Upper lobe of right lung (tissue), 1 donor: ENCODE measurements at places on chromosomes 2 and 18. TPM values are rescaled to one million over a fixed set of nuclear protein-coding genes. Genes with fewer than 3 reads are reported as not detected.
A peak's percentile ranks its signal among the peaks of the same experiment; 100 is the strongest.

Gene CSRNP3
- total RNA-seq = 1.9 TPM

Gene KLHL14
- total RNA-seq = 0.72 TPM

Gene ZNF804A
- total RNA-seq = 0.78 TPM

Gene RNF25
- total RNA-seq = 20.2 TPM

Gene GALNT13
- 5.8 TPM for total RNA-seq

Gene ALPI
- not detected for total RNA-seq

Gene DSC2
- 17.2 TPM for total RNA-seq

DNA sequence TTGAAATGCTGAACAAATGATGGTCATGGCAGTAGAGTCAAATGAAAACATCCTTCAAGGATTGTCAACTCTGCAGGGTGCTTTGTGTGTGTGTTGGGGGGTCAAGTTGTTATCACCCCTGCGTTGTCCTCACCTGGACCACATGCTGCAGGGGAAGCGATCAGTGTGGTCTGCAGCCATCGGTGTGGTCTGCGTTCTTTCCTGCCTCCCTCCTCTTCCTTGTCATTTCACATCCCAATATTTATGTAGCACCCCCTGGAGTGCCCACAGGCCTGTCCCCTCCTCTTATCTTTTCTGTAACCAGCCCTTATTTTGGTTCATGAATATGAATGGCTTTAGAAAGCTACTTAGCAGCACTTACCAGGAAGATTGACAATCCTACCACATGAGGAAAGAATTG lies 38.9 kb downstream of the UGP2 start:
- H3K36me3 ChIP-seq = peaks cover 48% of the 10 kb centered on the region
- H3K27ac ChIP-seq = no peak overlapping the region
- DNase-seq = no peak

DNA sequence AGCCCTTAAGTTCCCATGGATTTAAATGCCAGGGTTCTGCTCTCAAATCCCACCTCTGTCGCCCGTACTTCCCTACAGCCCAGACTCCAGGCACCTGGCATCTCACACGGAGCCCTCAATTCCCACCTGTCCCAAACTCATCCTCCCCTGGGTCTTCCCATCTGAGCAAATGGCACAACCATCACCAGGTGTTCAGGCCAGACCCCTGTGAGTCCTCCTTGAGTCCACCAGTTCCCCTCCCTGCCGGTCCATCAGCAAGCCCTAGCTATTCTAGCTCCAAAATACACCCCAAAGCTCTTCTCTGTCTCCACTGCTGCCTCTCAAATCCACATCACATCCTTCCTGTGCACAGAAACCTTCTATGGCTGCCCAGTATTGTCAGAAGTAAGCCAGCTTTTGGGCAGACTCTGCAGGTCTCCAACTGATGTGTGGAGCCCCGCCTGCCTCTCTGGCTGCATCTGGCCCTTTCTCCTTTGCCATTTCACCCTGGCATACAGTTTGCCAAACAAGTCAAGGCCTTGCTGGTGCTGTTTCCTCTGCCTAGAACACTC lies 67.7 kb downstream of the DNMT3A start:
- no peak for DNase-seq
- peaks cover 30% of the 10 kb centered on the region for H3K36me3 ChIP-seq
- H3K27me3 ChIP-seq = no peaks in the 10 kb centered on the region
- H3K4me3 ChIP-seq = no peak overlapping the region
- H3K4me1 ChIP-seq = peaks cover 53% of the 10 kb centered on the region

DNA sequence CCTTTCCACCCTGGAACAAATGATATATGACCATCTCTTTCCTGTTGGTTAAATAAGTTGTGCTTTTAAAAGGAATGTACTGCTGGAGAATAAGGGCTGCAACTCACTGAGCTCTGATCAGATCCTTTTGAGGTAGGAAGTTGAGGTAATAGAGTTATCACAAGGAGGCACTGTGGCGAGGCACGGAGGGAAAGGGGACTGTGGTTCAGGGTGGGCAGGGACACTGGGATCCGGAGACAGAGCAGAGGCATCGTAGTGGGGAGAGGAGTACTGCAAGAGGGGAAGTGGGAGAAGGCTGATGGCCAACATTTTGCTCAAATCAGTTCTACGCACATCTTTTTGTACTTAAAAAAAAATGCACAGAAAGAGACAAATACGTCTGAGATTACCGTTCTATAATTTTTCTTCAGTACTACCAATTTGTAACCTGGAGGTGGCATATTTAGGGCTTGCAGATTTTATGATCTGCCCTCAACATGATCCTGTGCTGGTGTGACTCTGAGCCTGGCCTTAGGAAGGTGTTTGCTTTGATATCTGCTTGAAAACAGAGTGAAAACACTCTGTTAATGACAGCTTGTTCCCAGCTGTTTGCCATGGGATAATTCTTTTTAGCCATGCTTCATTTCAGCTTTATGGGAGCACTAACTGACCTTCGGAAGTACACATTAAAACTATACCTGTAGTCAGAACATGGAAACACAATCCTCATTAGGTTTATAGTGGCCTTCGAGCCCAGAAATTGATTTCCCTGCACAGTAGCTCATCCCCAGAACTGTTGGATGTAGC lies 168.1 kb downstream of the KCNE4 start:
- H3K27me3 ChIP-seq = no peaks in the 10 kb centered on the region
- no peak overlapping the region for H3K4me3 ChIP-seq
- no peak overlapping the region for H3K27ac ChIP-seq
- H3K4me1 ChIP-seq = no peaks in the 10 kb centered on the region
- H3K36me3 ChIP-seq = no peaks in the 10 kb centered on the region
- DNase-seq = no peak

DNA sequence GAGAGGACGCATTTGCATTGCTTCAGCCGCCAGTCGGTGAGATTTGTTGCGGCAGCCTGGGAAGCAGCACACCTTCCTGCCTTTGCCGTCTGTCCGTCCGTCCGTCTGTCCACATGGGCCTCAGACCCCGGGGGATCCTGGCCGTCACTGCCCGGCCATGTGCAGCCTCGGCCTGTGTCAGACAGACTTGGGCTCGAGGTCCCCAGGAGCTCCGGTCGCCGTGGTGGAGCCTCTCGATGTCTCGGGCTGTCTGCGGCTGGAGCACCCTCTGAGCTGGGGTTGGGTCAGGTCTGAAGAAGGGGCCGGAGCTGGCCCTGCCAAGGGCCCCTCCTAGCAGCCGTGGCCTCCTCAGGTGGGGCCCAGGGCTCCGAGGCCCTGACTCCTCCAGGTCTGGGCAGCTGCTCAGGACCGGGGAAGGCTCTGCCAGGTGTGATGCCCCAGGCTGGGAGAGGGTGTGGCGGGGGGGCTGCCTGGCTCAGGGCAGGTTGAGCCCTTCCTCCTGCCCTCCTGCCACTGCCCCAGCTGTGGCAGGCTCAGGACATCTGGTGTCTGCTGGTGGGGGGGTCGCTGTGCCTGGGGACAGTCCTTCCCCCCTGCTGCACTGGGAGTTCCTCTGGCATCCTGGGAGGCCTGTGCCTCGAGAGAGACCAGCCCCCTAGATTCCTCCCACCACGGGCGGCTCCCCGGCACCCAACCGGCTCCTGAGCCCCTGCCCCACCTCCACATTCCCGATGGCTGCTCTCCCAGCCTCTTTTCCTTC lies 11.8 kb downstream of the NEU4 start:
- H3K27me3 ChIP-seq = peaks cover 5% of the 10 kb centered on the region
- DNase-seq = peak; percentile 64
- H3K4me1 ChIP-seq = no peaks in the 10 kb centered on the region
- no peak overlapping the region for H3K4me3 ChIP-seq
- no peaks in the 10 kb centered on the region for H3K36me3 ChIP-seq

- H3K4me3 ChIP-seq = no peak overlapping the region
- H3K4me1 ChIP-seq = no peaks in the 10 kb centered on the region
Observed at GRCh38 chr2:64967601-64968000, 21.6 kb upstream of the SLC1A4 start.

DNA sequence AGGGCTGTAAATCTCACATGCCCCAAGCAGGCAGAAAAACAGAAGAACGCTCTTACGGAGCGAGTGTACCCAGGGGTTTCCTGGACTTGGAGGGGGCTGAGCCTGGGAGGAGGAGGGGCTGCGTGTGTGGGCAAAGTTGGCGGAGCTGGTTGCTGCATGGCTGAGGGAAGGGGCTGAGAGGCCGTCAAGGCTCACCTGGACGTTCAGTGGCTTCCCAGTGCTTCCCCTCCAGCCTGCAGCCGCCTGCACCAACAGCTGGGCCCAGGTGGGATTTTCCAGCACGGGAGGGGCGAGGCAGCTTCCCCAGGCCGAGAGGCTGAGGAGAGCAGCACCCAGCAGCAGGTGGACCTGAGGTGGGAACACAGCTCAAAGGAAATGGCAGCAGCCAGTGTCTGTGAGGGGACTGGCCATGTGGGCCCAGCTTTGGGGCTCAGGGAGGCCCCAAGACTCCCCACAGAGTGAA lies 70.6 kb upstream of the CTDP1 start:
- DNase-seq = peak; percentile 59
- H3K27me3 ChIP-seq = no peaks in the 10 kb centered on the region
- no peak overlapping the region for H3K4me3 ChIP-seq
- no peaks in the 10 kb centered on the region for H3K36me3 ChIP-seq

DNA sequence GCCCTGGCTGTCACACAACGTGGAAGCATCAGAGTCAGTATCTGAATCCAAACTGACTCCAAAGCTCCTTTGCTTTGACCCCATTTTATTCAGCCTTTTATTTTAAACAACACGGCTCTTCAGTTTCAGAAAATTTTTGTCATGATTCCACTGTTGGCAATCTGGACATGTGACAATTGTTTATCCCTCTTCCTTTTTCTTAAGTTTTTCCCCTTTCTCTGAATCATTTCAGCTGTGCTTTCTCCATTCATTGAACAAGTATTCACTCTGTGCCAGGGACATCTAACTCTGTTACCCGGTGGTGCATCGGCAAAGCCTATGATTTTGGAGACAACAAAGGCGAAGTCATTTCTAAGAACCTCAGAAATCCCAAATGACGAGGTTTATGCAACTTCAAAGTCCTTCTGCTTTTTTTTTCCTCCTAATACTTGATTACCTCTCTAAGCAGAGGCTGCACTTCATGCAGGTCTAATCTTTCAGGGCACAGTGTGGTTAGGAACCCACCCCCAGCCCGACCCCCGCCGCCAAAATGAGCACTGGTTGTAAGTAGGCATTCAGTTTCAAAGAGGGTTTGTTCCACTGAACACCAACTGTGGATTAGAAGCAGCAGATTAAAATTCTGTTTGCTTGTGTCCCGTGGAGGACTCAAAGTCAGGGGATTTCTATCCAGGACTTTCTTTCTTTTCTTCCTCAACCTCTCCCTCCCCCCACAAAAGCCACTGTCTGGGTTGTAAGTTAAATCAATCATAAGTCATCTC lies 18.6 kb downstream of the ST6GAL2 start:
- no peaks in the 10 kb centered on the region for H3K4me1 ChIP-seq
- no peak overlapping the region for H3K4me3 ChIP-seq
- H3K36me3 ChIP-seq = no peaks in the 10 kb centered on the region
- no peaks in the 10 kb centered on the region for H3K27me3 ChIP-seq
- H3K27ac ChIP-seq = no peak overlapping the region
- DNase-seq = no peak

GRCh38 chr18:5900262-5900661 lies 4.9 kb upstream of the TMEM200C start:
- H3K27me3 ChIP-seq = peaks cover 30% of the 10 kb centered on the region
- H3K27ac ChIP-seq = no peak overlapping the region
- DNase-seq = no peak

DNA sequence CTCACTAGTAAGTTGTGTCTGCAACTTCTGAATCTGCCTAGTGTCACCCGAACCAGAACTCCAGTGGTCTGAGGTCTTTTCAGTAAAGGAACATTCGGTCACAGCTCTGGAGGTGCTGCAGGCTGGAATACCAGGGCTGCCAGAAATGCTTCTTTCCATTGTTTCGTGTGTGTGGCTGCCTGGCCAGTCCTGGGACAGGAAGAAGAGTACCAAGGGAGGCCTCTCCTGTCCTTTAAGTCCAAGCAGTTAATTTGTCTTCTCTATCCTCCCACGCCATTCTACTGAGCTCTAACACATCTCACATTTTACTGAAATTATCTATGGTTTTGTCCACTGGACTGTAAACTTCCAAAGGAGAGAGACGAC lies 196.0 kb downstream of the LNPK start:
- H3K4me3 ChIP-seq = no peak overlapping the region
- DNase-seq = no peak

DNA sequence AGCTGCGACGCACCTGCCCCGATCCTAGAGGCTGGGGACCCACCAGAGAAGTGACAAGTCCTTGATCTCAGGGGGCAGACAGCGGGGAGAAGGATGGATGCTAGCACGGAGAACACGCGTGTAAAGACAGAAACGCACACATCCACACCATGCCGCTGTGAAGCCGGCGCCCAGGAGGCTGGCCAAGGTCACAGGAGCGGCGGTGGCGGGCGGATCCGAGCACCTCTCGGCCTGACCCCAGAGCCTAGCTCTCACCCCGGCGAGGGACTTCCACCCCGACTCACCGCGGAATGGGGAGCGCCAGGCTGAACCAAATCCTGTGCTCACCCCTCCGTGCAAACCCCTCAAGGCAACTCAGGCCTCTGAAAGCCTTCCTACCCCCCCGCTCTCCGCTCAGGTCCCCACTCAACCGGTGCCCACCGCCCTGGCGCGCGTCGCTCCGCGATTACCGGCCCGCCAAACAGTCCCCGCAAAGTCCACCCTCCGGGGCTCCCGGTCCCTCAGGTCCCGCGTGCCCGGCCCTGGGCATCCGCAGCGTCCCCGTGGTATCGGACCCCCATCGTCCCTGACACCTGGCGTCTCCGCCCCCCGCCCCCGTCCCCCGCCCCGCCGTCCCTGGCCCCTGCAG lies 460 bp upstream of the LRRFIP1 start:
- H3K4me1 ChIP-seq = peaks cover 30% of the 10 kb centered on the region
- peak overlapping the region; percentile 51 for H3K27ac ChIP-seq
- peak; percentile 64 for DNase-seq
- peak overlapping the region; percentile 60 for H3K4me3 ChIP-seq

DNA sequence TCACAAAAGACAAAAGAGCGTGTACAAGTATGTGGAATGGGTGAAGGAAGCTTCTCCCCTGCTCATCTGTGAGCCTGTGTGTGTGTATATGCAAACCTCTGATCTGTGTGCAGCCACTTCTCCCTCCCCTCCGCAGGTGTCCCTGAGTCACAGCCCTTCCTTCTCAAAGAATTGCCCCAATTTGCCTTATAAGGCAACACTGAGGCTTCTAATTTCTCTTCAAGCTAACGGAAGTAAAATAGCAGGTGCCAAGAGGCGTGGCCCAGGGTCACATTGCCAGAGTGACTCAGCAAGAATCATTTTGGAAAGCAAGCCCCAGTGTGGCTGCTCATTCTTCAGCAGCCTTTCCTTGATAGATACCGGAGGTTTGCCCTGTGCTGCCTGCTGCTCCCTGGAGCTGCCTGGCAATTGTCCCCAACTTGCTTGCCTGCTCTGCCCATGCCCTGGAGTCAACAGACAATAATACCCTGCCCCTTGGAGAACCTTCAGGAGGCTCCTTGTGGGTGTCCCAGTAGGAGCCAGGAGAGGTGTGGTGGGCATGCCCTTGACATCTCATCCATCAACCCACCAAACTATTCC lies 37.3 kb upstream of the BMP10 start:
- peak overlapping the region; percentile 48 for H3K27ac ChIP-seq
- H3K4me1 ChIP-seq = peaks cover 18% of the 10 kb centered on the region
- no peak overlapping the region for H3K4me3 ChIP-seq

DNA sequence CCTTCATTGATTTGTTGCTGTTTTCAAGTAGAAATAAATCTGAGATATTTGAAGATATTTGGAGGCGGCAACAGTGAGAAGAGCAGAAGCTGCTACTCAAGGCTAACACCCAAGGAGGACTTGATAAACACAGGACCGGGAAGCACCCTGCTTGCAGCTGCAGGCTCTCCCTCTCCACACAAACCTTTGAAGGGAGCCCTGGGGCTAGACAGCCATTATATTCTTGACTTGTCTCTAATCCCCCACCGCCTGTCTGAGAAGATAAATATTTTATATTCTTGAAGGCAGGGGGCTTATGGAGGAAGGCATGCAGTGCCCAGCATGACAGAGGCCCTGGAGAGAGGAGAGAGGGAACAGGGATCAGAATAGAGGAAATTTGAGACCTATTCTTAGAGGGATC lies 50.9 kb upstream of the SMAD2 start:
- no peaks in the 10 kb centered on the region for H3K36me3 ChIP-seq
- H3K27ac ChIP-seq = no peak overlapping the region
- no peak for DNase-seq
- H3K4me3 ChIP-seq = no peak overlapping the region
- H3K27me3 ChIP-seq = no peaks in the 10 kb centered on the region
